ENCODE measurements at places on chromosomes 6 and 20.
A peak's percentile ranks its signal among the peaks of the same experiment; 100 is the strongest.

DNA sequence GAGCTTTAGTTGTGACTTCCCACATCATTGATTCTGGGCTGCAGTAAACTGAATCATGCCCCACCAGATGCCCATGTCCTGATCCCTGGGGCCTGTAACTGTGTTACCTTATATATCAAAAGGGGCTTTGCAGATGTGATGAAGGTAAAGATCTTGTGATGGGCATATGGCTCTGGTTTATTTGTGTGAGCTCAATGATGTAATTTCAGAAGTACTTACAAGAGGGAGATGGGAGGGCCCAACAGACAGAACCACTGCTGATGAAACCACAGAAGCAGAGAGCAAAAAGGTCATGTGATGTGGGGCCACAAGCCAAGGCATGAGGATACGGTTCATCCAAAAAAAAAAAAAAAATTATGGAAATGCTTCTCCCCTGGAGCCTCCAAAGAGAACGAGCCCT is 118.7 kb downstream of the TOX2 start:
- DNase-seq, result no peak

- no peak for DNase-seq
Observed at GRCh38 chr6:54377776-54378175, 69.5 kb downstream of the TINAG start.

DNA sequence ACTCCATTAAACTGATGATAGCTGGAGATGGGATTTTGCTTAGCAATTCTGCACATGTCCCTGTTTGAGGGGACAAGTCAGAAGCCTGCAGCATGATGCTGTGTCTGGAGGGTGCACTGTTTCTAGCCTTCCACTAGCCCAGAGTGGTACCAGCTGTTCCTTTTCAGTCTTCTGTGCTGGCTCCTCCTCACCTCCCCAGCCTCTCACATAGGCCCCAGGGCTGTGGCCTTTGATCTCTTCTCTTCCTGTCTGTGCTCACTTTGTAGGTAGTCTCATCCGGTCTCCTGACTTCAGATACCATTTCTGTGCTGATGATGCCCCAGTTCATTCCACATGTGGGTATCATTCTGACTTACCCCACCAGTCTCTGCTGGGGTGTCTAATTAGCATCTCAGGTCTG is 126.3 kb downstream of the HIVEP1 start:
- DNase-seq, result no peak

DNA sequence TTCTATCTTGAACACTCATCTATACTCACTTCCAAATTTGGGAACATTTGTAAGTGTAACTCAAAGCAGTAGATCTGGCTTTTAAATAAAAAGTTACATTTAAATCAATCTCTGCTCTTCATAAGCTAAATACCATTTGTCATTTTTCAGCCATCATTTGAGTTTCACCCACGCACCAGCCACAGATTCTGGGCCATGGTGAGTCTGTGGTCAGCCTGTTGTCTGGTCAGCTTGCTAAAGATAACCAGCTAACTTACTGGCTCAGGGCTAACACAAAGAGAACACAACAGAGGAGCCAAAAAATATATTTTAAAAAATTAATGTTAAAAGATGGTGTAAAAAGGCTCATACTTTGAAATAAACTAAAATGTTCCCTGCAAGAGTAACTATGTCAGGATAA is 181.3 kb downstream of the KIF6 start:
- no peak for DNase-seq

DNA sequence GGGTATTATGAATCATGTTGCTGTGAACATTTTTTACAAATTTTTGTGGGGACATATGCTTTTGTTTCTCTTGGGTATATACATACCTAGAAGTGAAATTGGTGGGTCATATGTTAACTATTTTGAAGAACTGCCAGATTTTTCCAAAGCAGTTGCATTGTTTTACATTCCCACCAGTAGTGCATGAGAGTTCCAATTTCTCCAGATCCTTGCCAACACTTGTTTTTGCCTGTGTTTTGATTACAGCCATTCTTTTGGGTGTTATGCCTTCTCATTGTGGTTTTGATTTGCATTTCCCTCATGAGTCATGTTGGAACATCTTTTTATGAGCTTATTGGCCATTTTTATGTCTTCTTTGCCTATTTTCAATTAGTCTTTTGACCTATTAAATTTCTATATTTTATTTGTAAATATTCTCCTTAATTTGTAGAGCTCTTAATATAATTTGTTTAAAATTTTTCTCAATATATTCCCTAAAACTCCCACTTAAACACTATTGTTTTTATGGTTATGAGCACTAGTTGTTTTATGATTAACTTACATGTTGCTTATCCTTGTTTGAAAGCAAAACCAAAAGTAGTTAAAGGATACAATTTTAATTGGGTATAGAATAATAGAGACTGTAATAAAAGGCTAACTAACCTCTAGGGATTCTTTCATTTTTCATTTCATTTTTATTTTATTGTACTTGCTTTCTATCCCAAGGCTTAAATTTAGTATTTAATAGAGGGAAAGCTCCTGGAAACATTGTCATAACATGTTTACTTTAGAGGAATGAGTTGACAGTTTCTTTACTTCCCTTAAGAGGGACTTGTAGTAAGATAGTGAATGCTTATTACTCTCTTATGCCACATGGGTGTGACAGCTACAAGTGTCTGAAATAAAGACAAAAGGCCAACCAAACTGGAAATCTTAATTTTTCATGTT is 5.5 kb downstream of the UBR2 start:
- peak; percentile 15 for DNase-seq

DNA sequence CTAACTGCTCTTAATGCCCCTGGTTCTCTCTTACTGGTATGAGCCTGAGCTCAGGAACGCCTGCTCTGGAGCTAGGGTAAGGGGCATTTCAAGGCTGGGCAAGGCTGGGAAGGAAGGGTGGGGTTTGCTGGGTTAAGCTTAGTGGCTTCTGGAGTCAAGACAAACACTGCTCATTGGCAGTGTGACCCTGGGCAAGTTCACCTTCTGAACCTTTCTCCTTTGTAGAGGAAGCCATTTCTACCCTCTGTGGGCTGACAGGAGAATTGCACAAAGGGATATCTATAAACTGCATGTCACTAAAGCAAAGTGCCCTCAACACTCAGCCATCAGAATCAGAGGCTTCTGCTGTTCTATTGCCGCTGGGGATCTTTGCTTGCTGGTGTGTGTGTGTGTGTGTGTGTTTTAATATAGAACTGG is 20.3 kb upstream of the LRRN4 start:
- no peak for DNase-seq

DNA sequence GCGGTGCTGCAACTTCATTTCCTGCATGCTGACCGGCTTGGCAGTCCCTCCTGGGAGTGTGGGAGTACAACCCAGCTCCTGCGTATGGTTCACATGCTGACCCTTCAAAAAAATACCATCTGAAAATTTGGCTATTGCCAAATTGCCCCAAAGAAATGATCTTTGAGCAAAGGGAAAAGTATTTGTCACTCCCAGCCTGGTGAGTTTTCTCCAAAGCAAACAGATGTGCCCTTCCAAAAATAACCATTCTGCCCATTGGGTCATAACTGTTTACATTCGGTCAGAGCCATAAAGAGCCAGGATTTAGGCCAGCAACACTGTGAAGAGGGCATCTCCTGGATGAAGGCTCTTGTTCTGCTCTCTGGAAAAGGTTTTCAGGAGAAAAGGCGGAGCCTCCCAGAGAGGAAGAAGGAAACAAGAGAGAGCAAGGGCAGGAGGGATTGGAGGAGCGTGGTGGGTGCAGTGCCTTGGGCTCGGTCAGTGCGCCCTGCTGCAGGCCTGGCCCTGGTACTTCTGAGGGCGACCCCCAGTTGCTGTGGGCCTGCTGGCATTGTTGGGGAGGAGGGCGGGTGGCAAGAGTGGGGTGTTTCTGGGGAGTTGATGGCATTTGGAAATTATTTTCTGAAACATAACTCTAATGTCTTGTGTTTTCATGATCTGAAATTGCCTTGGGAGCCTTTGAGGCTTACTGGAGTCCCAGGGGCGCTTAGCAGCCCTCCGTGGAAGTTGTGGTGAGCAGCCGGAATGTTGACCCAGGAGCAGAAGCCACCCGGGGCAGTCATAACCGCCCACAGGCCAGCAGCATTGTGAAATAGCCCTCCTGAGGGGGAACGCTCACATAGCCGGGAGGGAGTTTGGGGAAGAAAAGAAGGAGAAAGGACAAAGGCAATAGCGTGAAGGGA is 248.4 kb downstream of the MYLK4 start:
- DNase-seq, result no peak

GRCh38 chr6:13391537-13391936 is 63.2 kb upstream of the TBC1D7 start:
- DNase-seq, result no peak

DNA sequence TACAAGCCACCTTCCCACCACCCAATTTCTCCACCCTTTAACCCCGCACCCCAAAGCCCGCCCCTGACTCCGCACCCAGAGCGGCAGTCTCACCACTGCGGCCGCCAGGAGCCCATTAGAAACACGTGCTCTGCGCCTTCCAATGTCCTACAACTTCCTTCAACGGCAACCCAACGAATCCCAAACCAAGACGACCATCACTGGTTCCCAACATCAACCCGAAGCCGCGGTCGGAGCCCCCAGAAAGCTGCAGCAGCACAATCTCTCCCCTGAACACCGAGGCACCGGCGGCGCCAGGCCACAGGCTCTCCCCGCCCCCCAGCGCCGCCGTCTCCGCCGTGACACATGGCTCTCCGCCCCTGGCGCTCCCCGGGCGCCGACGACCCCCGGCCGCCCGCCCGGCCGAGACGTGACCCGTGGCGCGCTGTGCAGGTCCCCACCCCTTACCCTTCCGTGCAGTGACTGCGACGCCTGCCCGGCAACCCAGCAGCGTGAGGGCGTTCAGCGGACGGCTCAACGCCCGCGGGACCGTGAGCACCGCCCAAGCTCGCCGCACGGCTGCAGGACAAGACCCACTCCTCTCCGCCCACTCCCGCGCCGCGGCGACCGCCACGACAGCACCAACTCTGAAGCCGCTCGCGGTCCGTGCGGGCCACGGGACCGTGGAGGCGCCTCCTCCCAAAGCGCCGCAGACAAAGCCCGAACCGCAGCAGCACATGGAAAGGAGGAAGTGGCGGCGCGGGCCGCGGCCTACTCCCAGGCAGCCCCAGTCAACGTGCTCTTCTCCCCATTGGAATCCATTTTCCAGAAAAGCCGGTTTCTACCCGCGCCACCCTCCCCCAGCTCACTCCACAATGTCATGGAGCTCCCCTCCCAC is 551 bp downstream of the SYNCRIP start:
- DNase-seq, result peak; percentile 12

- no peak for DNase-seq
Observed at GRCh38 chr20:39651645-39652325, 689.6 kb downstream of the DHX35 start.

DNA sequence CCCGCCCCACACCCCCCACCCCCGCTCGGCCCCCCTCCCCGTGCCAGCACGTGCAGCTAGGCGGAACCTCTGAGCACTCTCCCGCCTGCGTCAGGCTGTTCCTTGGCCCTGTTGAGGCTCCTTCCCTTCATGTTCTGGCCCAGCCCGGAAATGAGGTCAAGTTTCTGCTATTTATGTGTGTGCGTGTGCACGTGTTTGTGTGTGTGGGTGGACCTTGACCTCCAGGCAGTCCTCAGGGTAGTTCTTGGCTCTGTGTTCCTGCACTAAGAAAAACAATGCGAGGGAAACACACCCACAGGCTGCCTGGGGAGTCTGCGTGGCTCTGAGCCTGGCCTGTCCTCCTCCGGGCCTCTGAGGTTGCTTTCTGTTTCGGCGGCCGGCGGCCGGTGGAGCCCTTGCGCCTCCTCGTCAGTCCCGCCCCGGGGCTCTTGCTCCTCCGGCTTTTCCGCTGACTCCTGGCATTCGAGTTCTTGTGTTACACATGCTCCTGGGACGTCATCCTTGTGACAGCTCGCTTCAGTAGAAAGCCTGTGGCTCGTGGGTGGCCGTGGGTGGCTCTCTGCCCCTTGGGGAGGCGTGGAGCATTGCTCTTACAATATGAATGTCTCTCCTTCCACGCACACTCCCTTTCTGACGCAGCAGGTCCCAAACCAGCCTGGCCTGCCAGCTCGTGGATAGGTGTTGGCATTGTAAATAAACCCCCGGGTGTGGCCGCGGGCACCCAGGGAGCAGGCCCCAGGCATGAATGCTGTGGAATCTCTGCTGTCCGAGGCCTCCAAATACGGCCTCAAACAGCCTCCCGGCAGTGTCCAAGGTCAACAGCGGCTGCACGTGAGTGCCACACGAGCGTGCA is 10.0 kb downstream of the SLCO4A1 start:
- DNase-seq, result peak; percentile 94

- DNase-seq, result no peak
Observed at GRCh38 chr6:157260735-157261410, 62.4 kb downstream of the TMEM242 start.

GRCh38 chr6:140069576-140069975 is 695.1 kb upstream of the CITED2 start:
- no peak for DNase-seq

DNA sequence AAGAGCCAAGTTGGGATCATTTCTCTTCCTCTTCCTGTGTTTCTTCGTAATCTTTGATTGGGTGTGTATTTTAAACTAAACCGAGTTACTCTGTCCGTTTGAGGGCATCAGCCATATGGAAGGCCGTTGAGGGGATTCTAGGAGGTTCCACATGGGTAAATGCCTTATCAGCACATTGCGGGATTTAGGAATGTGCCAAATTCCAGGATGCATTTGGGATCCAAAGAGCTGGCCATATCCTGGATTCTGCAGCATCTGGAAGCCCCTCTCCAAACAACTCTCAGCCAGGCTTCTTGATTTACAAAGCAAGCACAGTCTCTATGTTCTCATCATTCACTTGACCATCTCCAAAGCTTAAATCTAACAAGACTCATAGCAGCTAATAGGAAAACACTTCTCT is 67.6 kb upstream of the RIN2 start:
- DNase-seq, result no peak

DNA sequence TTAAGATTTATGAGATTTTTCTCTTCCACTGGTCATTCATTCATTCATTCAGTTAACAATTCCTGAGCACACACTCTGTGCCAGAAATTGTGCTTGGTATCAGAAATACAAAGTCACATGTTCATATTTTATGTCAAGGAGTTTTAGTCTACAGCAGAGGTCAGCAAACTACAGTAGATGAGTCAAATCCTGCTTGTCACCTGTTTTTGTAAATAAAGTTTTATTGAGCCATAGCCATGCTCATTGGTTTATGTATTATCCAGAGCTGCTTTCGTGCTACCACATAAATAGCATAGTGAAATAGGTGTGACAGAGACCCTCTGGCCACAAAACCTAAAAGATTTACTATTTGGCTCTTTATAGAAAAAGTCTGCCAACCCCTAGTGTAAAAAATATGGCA is 46.8 kb downstream of the THEMIS start:
- no peak for DNase-seq

DNA sequence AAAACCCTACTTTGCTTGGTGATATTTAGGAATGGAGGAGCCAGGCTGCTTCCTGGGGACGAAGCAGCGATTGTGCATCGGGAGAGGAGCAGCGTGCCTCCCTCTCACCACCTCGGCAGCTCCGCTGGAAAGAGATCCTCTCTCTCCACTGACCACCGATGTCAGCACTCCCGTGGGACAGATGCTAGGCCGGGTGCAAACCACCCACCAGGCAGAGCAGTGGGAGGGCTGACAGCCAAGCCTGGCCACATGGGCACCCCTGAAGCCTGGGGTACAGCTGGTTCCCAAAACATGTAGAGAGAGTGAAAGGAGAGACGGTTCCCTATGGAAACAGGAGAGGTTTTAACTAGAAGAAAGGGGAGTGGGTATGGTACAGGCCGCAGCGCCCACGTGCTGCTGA is 220.0 kb downstream of the ANKRD60 start:
- DNase-seq, result no peak

Data from urothelium cell line (cell line).